Left colon (tissue), 2 donors: ENCODE measurements at places on chromosomes 2 and 18. TPM values are rescaled to one million over a fixed set of nuclear protein-coding genes. Genes with fewer than 3 reads are reported as not detected.

Gene LIMS4
- total RNA-seq, result 1.2 TPM

Gene TTN
- total RNA-seq, result 3.4 TPM

Gene CDKL4
- not detected for total RNA-seq

Gene LRATD1
- 136 TPM for total RNA-seq

Gene SERPINB11
- not detected for total RNA-seq

Gene SAG
- not detected for total RNA-seq

Gene FBXO41
- 2.5 TPM for total RNA-seq

Gene SCRN3
- total RNA-seq, result 25.7 TPM

Gene CHRND
- not detected for total RNA-seq

Gene CCBE1
- total RNA-seq, result 0.31 TPM

Gene FOXD4L1
- 0.20 TPM for total RNA-seq

Gene MARCHF4
- 0.37 TPM for total RNA-seq

Gene DTNA
- total RNA-seq, result 7.0 TPM

Gene RAPGEF4
- 1.2 TPM for total RNA-seq

Gene TBR1
- not detected for total RNA-seq

Gene DYNAP
- not detected for total RNA-seq

Gene GALR1
- 0.46 TPM for total RNA-seq

Gene ANKAR
- 10.6 TPM for total RNA-seq

Gene RSAD2
- 7.8 TPM for total RNA-seq

Gene COL5A2
- 21.5 TPM for total RNA-seq

Gene EHD3
- 1.7 TPM for total RNA-seq

Gene SDC1
- 159 TPM for total RNA-seq

Gene ZAP70
- 2.8 TPM for total RNA-seq

Gene LOXL3
- 1.5 TPM for total RNA-seq

Gene DNAH7
- total RNA-seq, result 2.6 TPM
